IPS DF 19.7 (cell line): ENCODE measurements at places on chromosomes 7 and 10.
A peak's percentile ranks its signal among the peaks of the same experiment; 100 is the strongest.

GRCh38 chr10:129939416-129940275 is 24.4 kb downstream of the EBF3 start:
- no peak for DNase-seq

GRCh38 chr7:102934239-102934638 is 21.4 kb downstream of the LRRC17 start:
- DNase-seq = no peak

DNA sequence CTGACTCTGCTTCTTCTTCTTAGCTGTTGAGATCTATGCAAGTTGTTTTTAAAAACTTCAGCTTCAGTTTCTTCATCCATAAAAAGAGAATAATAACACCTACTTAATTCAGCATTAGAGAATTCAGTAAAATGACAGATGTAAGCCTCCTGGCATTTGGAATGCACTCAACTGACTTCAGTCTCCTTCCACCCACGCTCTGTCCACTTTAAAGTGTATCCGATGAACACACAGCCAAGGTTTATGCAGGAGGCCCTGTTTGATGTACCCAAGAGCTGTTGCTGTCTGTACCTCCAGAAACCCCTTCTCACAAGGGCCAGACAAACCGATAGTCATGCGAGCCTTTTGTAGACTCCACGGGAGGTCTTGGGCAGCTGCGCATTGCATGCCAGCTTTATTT is 27.1 kb upstream of the SLC35B4 start:
- no peak for DNase-seq

DNA sequence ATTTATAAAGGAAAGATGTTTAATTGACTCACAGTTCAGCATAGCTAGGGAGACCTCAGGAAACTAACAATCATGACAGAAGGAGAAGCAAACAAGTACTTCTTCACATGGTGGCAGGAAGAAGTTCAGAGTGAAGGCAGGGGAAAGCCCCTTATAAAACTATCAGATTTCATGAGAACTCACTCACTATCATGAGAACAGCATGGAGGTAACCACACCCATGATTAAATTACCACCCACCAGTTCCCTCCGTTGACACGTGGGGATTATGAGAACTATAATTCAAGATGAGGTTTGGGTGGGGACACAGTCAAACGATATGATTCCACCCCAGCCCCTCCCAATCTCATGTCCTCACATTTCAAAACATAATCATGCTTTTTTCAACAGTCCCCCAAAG is 124.2 kb upstream of the PCGF5 start:
- DNase-seq = no peak

GRCh38 chr7:132125096-132125495 is 451.2 kb downstream of the PLXNA4 start:
- DNase-seq = no peak

DNA sequence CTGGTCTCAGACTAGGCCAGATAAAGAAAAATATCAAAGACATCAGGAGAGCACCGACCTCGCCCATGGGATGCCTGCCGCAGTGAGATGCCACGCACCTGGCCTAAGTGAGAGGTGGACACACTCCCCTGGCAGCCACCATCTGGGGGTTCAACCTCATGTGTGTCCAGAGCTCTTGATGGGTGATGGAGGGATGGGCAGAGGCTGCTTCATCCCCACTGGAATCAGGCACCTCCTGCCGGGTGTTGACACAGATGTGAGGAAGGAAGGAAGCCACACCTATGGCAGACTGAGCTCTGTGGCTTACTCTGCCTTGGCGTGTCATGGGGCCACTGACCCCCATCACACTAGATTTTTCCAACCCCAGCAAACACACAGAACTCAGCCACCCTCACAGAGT is 11.4 kb downstream of the ZNF488 start:
- no peak for DNase-seq

DNA sequence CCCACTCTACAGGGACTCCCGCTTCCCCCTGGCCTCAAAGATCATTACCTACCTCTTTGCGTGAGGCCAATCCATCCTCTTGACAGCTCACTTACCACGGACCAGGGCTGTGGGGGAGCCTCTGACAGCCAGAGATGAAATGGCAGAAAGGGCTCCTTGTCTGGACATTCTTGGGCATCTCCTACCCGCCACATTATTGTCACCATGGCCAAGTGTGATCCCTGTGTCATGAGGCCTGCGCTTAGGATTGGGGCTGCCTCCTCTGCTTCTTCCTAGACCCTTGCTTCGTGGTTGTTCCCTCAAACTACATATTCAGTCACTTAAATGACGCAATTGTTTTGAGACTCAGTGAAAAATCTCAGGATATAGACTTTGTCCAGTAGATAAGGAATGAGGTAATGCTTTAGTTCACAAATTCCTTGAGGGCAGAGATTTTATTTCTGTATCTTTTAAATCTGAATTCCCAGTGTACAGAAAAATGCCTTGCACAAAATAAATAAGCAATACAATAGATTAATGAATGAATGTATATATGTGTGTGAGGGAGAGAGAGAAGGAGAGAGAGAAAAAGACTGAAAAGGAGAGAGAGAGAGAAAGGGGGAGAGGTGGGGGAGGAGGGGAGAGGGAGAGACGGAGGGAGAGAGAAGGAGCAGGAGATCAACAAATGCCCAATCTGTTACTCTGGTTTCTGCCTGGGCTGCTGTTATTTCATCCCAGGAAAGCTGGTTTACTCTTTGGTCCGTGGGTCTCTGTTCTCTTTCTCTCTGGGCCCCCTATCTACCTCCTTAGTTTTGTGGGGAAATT is 159.0 kb downstream of the PLXNA4 start:
- no peak for DNase-seq

DNA sequence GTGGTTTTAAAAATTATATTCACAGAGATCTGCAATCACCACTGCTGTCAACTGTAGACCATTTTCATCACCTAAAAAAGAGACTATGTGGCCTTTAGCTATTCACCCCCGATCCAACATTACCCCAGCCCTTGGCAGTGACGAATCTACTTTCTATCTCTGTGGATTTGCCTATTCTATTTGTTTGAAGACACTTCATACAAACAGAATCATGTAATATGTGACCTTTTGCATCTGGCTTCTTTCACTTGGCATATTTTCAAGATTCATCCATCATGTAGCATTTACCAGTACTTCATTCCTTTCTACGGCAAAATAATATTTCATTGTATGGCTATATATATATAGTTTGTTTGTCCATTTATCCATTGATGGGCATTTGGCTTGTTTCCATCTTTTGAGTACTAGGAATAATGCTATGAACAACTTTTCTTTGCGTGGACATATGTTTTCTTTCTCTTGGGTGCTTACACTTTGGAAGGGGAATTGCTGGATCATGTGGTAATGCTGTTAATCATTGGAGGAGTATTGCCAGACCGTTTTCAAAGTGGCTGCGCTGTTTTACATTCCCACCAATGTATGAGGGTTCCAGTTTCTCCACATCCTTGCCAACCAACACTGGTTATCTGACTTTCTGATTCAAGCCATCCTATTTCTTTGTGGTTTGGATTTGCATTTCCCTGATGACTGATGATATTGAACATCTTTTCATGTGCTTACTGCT is 22.3 kb downstream of the ADAMTS14 start:
- DNase-seq = no peak

DNA sequence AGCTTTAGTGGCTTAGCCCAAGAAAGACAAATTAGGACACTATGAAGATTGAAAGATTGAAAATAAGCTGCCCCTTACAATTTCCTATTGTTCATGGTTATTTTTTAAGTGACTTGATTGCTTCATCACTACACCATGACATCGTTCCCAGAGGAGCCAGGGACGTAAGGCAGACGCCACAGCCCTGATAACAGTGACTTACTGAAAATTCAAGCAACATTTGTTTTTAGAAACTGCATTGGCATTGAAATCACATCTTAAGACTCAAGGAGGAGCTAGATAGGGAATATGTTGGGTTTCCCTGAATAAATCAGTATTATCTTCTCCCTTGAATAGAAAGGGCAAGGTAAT is 38.7 kb upstream of the ANK3 start:
- DNase-seq = no peak

DNA sequence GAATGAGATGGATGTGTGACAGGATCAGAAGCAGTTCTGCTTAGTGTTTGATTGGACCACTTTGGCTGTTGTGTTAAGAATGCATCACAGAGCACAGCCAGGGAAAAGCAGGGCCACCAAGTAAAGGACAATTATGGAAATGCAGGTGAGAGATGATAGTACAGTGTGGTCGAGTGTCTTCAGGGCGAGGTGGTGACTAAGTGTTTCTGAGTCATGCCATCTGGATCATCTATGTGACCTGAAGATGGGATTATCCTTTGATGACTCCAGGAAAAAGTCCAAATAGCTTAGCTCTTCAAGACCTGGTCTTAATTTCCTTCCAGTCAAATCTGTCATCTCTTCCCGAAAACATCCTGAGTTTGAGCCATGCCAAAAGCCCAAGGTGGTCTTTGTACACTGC is 523.2 kb upstream of the IGFBP3 start:
- DNase-seq = no peak

DNA sequence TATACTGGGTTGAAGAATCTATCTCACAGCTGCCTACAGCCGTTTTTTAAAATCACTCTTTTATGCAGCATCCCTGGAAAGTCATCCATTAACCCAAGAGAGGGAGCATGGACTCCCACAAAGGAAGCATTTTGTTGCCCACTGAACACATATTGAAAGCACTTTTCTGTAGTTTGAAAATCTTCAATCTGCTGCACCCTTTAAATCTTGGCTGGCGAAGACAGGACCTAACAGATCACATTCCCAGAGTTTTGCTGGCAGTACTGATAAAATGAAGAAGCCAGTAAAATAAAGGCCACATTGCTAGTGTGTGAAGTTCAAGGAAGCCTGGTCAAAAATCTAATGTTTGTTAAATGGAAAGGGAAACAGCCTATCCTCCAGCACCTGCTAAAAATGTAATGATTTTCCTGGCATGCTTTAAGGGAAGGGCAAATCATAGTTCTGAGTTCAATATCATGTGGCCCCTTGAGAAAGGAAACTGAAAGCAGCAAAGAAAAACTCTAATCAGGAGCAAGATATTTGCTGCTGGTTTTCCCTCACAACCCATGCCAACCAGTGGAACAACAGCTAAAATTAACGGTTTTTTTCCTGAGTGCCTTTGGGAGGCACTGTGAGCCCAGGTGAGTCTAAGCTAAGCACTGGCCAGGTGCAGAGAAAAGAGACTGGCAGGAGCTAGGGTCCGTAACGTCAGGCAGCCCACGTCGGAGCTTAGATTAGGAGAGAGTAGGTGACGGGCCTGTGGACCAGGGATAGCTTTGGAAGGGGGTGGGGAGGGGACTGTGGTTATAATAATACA is 97.9 kb upstream of the PALS2 start:
- peak; percentile 47 for DNase-seq

GRCh38 chr7:84790882-84791281 is 396.0 kb downstream of the SEMA3D start:
- no peak for DNase-seq

DNA sequence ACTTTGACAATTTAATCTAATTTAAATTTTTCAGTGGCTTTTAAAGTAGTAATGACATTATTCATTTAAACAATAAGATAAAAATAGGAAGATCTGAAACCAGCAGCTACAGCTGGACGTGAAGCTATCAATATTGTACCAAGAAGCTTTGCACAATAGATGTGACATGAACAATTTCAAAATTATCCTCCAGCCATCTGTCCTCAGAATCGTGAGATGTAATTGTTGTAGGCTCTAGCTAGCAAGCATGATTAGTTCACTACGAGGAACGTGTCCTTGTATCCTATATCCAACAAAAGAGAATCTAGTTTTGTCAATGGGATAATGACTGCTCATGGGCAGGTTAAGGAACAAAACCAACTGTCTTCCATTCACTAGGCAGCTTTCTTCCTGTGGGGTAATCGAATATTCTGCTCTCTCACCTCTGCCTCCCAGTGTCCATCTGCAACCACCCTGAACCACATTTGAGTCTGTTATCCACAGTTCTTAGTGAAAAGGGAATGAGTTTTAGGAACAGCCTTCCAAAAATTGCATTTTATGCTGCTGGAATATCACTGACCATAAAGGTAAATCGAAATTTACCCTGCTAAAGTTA is 247.3 kb downstream of the PARD3 start:
- DNase-seq = no peak

DNA sequence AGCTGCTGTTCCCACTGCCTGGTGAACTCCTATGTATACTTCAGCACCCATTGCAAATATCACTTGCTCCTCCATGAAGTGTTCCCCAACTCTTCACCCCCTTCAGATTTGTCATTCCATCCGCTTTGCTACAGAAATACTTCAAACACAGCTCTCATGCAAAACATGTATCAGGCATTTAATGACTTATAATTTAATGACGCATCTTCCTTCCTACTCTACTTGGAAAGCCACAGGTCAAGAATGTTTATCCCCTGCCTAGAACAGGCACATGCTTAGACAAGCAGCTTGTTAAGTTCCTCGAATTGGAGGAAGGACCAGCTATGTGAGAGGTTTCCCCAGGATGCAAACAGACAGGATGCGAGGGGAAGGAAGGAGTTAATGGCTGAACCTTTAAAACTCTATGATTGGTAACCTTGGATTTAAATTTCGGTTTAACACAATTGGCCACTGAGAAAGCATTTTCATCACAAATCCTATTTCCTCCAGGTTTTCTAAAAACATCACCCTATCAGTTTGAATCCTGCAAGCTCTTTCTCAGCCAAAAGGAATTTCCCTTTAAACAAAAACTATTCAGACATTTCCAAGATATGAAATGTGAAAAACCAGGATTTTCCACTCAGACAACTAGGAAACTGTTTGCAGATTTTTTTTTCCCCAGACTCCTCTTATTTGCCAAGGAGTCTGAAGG is 11.5 kb downstream of the CREB3L2 start:
- no peak for DNase-seq

- DNase-seq = no peak
Observed at GRCh38 chr10:13404305-13404759, 56.2 kb upstream of the SEPHS1 start.

DNA sequence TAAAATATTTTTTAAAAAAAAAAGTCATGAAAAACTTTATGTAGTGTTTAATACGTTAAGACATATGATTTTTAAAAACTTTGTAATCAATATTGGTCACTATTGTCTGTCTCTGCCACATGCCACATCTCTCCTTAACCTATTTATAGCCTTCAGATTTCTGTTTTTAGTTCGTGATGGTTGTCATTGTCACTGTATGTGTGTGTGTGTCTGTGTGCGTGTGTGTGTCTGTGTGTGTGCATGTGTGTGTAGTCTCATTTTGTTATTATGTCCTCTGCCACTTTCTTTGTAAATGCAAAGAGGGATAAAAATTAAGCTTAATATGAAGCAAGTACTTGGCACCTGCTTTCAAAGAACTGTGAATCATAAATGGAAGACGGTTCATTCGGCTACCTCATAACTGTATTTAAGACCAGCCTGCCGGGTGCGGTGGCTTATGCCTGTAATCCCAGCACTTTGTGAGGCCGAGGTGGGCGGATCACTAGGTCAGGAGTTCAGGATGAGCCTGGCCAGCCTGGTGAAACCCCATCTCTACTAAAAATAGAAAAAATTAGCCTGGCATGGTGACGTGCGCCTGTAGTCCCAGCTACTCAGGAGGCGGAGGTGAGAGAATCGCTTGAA is 354.0 kb downstream of the ARL4A start:
- no peak for DNase-seq
